ENCODE measurements at places on chromosomes 11 and 22. TPM values are rescaled to one million over a fixed set of nuclear protein-coding genes. Genes with fewer than 3 reads are reported as not detected.

The VPREB3 gene
- 0.75 TPM for polyA plus RNA-seq

The C11orf87 gene
- 0.01 TPM for polyA plus RNA-seq

The TREH gene
- 0.17 TPM for polyA plus RNA-seq

The MIOX gene
- not detected for polyA plus RNA-seq

The POU2AF3 gene
- 0.57 TPM for polyA plus RNA-seq

The UBQLNL gene
- 0.03 TPM for polyA plus RNA-seq

The CNTN5 gene
- not detected for polyA plus RNA-seq

The CTNND1 gene
- 40.3 TPM for polyA plus RNA-seq

The TYR gene
- not detected for polyA plus RNA-seq

The OR10A2 gene
- not detected for polyA plus RNA-seq

The PGA5 gene
- polyA plus RNA-seq, result 0.27 TPM

The DRD4 gene
- not detected for polyA plus RNA-seq

The PANX1 gene
- polyA plus RNA-seq, result 5.8 TPM

The BCO2 gene
- 80.7 TPM for polyA plus RNA-seq

The FAM180B gene
- polyA plus RNA-seq, result 0.15 TPM

The NXPE2 gene
- 0.03 TPM for polyA plus RNA-seq

The CBLIF gene
- not detected for polyA plus RNA-seq

The FXYD6 gene
- polyA plus RNA-seq, result 51.2 TPM

The DEUP1 gene
- polyA plus RNA-seq, result not detected

The CBX7 gene
- polyA plus RNA-seq, result 60.4 TPM

All from heart left ventricle (tissue), 16 donors.